Head of caudate nucleus (tissue), 42 donors: ENCODE measurements at places on chromosomes 2 and 18.
A peak's percentile ranks its signal among the peaks of the same experiment; 100 is the strongest.

GRCh38 chr18:49048396-49049020 is 97.7 kb upstream of the SMAD7 start:
- no peak for DNase-seq

GRCh38 chr2:143885461-143885860 is 634.5 kb downstream of the ZEB2 start:
- no peak for DNase-seq

DNA sequence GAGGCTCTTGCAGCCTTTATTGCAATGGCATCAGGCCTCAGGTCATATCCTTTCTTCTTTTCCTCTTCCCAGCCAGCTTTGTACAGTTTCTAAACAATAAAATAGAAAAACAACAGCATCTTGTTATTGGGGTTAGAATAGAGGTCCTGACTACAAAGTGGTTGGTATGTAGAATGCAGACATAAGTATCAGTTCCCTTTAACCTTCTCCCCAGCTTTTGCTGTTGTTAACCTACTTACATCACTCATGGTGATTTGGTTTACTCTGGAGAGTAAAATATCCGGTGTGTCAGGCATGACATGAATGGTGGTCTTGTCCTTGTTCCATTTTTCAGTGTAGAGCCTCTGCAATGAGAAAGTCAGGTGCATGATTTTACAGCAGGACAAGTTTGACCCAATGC is 69.8 kb downstream of the NEB start:
- DNase-seq = no peak

DNA sequence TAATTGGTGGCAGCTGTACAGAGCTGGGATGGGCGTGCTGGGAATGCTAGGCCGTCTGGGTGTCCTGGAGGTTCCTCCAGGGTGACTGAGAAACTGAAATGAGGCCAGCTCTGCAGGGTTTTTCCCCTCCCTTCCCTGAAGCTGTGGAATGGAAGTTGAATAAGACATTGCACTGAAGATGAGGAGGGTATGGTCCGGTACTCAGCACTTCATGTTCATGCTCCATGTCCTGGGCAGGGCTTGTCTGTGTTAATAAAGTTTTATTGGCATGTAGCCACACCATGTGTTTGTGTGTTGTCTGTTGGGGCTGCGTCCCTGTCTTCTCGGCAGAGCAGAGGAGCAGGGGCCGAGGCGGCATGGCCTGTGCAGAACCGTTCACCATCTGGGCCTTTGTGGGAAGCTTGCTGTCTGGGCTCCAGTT is 154.0 kb downstream of the LDLRAD4 start:
- no peak for DNase-seq

GRCh38 chr2:84972207-84972783 is 1.3 kb downstream of the KCMF1 start:
- no peak for DNase-seq

GRCh38 chr2:120880381-120880780 is 144.7 kb downstream of the GLI2 start:
- DNase-seq = no peak

DNA sequence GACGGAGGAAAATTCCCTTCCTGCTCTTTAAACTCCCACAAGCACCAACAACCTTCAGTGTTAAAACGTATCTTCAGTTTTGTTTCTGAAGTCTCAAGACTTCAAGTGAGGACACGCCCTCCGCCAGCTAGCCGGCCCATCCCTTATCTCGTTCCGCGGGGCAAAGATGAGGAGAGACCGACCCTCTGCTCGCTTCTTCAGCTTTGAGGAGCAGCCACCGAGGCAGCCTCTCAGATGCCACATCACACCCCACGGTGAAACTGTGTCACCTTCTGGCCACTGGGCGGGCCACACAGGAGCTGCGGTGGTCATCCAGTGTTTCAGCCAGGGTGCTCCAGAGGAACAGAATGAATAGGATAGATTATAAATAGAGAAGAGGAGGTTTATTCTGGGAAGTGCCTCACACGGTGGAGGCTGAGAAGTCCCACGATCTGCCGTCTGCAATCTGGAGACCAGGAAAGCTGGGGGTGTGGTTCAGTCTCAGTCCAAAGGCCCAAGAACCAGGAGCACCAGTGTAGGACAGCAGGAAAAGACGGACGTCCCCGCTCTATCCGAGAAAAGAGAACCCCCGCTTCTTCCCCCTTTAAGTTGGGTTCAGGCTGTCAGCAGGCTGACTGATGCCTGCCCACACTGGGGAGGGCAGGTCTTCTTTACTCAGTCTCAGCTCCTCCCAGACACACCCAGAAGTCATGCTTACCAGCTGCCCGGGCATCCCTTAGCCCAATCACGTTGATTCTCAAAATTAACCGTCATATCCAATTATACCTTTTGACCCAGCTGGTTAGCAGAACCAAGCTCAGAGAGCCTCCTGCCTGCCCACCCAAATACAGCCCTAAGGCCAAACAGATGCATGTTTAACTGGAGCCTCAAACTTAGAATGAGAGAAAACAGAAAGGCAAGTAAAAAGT is 399.7 kb upstream of the ID2 start:
- no peak for DNase-seq

DNA sequence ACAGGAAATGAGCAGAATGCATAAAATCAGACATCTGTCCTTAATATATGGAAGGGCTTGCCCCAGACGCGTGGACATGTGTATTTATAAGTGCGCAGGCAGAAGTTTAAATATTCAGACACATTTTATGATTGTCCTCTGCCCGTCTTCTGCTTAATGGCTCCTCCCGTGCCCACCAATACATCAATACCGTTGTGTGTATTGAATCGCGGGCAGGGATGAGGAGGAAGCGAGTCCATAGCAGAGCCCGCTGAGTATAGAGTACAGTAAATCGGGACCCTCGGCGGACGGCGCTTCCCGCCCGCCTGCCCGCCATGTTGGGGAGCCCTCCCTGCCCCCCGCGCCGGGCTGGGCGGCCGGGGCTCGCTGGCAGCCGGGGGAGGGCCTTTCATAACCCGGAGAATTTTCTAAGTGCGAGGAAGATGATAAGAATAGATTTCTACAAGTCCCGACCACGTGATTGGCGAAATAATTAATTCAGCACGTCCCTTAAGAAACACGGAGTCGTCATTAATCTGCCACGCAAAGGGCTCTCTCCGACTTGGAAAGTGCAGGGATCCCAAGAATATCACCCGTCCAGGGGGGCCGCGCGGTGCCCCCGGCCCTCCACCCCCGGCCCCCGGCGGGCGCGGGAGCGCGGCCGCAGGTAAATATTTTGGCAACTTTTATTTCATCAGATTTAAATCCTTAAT is at the start of gene HOXD3:
Gene HOXD3 (plus strand): TSS at position 501 of the 692 bp plus-strand sequence. CDS start 11,808 bp downstream, outside the sequence.
- DNase-seq = no peak

DNA sequence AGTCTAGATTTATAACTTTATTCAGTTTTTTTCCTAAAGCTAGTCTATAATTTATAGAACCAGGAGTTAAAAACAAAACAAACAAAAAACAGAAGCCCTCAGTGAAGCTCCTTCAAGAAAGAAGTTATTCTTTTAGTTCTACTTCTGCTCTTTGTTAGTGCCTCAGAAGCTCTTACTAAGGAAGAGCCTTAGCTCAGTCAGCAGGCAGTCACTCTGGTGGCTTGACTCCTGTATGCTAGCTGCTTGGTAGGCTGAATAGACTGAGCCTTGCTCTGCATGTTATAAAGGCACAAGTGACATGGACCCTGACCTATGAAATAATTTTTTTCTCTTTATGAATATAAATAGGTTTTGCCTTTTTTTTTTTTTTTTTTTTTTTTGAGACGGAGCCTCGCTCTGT is 24.8 kb downstream of the NCOA1 start:
- DNase-seq = no peak

GRCh38 chr18:51248685-51249084 is 51.2 kb upstream of the MEX3C start:
- DNase-seq = no peak

- no peak for DNase-seq
Measured at GRCh38 chr18:35672897-35673296, 91.4 kb downstream of the GALNT1 start.

GRCh38 chr2:218505754-218506371 is 62.3 kb downstream of the USP37 start:
- no peak for DNase-seq

GRCh38 chr2:131039908-131040660 is 53.2 kb downstream of the FAM168B start:
- no peak for DNase-seq

DNA sequence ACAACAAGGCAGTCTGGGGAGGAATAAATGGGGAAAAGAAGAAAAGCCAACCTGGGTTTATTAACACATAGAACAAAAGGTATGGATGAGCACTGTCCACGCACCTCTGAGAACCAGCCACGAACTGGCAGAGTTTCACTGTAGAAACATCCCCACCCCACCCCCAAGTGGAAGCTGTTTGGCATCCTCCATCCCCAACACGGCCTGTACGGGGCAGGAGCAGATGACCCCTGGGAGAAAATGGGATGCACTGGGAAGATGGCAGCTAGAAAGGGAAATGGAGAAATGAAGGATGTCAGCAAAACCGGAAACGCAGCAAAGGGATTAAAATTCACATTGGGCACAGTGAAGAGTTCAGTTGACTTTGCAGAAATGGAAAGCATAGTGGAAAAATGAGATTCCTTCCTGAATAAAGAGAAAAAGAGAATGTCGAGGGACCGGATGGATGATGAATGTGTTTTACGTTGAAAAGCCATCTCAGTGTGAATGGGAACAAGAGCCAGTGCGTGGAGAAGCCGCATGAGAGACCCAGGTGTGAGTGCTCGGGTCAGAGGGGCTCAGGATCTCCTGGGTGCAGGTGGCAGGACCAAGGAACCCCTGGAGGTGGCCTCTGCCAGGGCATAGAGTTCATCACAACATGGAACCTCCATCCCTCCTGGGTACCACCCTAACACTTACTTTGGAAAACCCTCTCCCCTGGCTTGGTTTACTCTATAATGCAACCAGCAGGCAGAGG is 247.0 kb downstream of the ALPK2 start:
- no peak for DNase-seq

DNA sequence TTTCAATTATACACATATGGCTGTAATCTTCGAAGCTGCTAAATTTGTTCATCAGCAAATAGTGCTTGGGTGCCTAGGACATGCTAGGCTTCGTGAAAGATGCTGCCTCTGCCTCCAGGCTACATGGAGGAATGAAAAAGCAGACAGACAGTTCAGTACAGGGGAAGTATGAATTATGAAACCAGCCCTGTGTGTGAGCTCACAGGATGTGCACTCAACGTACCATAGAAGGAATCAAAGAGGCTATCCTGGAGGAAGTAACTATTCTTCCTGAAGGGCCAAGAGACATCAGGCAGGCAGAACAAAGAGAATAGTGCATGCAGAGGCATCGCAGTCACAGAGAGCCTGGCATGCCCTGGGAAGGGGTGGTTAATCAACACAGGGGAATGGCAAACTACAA is 61.4 kb downstream of the DYM start:
- DNase-seq = no peak

DNA sequence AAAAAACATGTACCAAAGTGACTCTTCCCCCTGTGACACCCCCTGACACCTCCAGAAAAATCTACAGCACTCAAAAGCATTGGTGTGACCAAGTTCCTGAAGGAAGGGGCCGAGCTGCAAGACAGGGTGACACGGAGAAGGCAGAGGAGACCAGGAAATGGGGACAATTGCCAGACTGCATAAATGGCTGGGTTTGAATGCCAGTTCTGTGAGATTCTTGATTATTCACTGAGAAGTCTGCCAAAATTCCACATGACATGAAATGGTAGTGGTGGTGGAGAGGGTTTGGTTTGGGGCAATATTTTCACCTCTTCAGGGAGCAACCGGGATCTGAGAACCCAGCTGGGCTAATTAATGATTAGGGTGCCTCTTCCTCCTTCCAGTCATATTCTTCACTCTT is 178.5 kb downstream of the ARL4C start:
- DNase-seq = no peak

GRCh38 chr2:64514008-64514407 is 10.1 kb upstream of the AFTPH start:
- no peak for DNase-seq

- peak; percentile 71 for DNase-seq
Measured at GRCh38 chr2:96969321-96969720, 17.1 kb downstream of the FAM178B start.

- DNase-seq = no peak
Measured at GRCh38 chr2:39181297-39181696, 60.4 kb upstream of the SOS1 start.

DNA sequence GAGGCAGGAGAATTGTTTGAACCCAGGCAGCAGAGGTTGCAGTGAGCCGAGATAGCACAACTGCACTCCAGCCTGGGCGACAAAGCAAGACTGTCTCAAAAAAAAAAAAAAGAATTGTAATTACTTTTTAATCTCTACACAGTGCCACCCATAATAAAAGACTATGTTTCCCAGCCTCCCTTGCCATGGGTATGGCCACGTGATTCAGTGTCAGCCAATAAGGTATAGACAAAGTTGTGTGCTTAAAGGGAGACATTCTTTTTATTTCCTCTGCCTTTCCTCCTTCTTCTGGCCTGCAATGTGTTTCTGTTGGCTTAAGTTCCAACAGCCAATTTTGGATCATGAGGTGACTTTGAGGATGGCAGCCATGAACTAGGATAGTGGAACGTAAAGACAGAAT is 406.9 kb downstream of the LNPK start:
- DNase-seq = no peak

DNA sequence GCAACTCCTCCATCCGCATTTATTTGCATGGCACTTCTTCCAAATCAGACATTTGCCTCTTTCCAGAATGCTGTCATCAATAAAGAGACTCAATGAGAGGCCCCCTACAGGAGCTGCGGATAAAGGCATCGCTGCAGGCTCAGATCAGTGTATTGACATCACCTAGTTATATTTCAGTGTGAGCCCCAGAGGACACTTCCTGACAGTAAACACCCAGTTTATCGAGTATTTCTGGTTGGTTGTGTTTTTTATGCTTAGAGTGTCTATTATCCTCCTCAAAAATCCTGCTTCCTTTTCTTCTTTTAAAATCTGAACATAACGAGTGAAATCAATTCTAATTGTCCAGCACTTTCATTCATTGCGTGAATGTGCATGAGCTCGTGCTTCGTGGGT is 38.8 kb downstream of the NRP2 start:
- DNase-seq = no peak

GRCh38 chr2:194819367-194819766 is 837.7 kb upstream of the SLC39A10 start:
- no peak for DNase-seq

GRCh38 chr18:69951182-69951581 is 3.5 kb upstream of the CD226 start:
- no peak for DNase-seq

- DNase-seq = no peak
Measured at GRCh38 chr2:55810622-55811020, 113.0 kb downstream of the EFEMP1 start.

GRCh38 chr2:105969552-105969951 is 224.5 kb downstream of the UXS1 start:
- DNase-seq = no peak

- no peak for DNase-seq
Measured at GRCh38 chr18:65287652-65288051, 463.2 kb upstream of the CDH7 start.

- no peak for DNase-seq
Measured at GRCh38 chr2:206915121-206915520, 24.2 kb upstream of the CPO start.
